ENCODE measurements at places on chromosomes 5 and 9.

- peak; percentile 93 for DNase-seq
Observed at GRCh38 chr9:85077944-85078343, 408.4 kb downstream of the NTRK2 start.

- no peak for DNase-seq
Observed at GRCh38 chr5:142086229-142086628, 22.4 kb upstream of the NDFIP1 start.

DNA sequence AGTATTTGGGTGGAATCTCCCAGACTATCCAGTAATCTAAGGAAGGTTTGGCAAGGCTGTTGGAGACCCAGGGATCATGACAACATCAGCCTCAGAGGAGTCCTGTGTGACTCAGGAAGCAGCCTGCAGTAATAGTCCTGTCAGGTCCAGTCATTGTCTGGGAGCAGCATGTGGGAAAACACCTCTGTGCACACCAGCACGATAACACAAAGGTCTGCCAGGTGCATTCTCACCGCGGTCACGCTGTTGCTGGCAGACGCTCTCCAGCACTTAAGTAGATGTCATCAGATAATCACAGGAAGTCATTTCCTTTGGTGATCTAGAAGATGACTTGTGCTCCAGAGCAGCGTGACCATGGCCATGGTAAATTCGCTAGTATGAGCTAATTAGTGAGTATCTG, 99.2 kb upstream of the IQGAP2 start:
- DNase-seq, result no peak

DNA sequence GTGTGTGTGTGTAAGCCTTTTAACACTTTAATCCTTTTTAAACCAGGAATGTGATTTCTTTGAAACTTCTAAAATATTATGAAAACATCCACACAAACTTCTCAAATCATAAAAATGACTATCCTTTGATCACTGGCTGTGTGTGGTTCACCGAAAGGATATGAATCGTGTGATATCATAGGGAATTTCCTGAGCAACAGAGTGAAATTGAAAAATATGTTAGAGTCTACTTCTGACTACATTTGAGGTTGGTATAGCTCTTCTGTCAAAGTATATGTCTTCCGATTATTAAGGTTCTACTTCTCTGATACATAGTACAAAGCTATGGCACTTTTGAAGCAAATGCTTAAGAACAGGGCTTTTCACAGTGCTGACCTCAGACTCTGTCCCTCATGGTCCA, 40.3 kb downstream of the RGMB start:
- DNase-seq, result no peak

DNA sequence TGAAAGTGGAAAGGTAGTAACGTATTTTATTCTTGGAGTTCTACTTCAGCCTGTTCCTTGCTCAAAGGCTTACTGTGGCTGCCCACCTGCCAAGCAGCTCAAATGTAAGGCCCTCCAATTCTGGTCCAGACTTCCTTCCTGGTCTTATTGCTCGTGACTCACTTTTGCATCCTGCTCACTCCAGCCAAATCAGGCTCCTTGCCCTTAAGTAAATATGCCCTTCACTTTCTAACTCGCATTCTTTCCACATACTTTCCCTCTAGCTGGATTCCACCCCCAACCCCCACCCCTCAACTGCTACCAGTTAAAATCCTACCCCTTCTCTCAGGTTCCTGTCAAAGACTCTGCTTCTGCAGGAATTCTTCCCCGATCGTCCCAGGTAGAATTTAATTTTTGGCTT, 96.6 kb downstream of the GALNT10 start:
- no peak for DNase-seq

DNA sequence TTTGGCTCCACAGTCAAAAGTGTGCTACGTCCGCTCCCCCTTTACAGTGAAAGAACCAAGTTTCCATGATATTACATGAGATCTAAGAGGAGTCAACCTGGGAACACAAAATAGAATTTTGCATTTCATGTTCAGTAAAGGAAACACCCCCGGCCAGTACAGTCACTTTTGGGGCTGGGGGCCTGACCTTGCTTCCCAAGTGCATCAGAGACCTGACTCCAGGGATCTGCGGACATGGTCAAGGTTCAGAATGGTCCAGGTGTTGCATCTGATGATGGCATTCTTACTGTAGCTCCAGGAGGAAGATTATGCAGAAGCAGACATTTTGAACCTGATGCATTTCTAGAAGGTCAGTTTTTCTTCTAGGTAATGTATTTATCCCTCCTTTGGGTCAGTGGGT, 39.8 kb downstream of the AK8 start:
- DNase-seq, result no peak

- DNase-seq, result peak; percentile 5
Observed at GRCh38 chr5:54738118-54738972, 220.8 kb downstream of the SNX18 start.

GRCh38 chr9:123039617-123040219, 6.3 kb downstream of the GPR21 start:
- DNase-seq, result no peak

- peak; percentile 60 for DNase-seq
Observed at GRCh38 chr5:154087260-154087659, 48.5 kb downstream of the MFAP3 start.

DNA sequence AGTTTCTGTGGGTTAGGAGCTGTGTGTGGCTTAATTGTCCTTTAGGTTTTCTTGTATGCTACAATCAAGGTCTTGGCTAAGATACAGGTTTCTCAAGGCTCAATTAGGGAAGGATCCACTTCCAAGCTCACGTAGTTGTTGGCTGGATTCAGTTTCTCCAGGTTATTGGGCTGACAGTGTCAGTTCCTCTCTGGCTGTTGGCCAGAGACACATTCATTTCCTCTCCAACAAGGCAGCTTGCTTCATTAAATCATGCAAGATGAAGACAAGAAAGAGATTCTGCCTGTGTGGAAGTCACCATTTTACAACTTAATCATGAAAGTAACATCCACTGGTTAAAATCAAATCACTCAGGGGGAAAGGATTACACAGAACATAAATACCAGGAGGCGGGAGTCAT, 275.7 kb upstream of the KIF2A start:
- DNase-seq, result no peak

GRCh38 chr5:95760273-95761191, 29.4 kb downstream of the RHOBTB3 start:
- DNase-seq, result peak; percentile 6

GRCh38 chr5:145818604-145819003, 16.5 kb downstream of the PRELID2 start:
- DNase-seq, result peak; percentile 16

DNA sequence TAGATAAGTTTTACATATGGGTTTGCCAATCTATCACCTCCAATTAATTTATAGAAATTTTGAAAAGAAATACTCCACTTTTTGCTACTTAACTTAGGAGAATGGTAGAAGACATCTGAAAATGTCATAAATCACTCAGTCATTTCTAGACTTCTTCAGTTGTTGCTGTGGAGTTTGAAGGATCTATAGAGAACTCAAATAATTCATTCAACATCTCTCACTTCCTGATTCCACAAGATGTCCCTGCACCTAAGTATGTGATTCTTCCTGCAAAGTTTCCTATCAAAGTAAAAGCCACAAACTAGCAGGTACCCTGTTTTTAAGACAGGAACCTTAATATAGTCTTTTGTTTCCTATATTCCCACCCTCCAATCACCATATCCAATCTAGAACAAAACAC, 297.1 kb upstream of the ATP10B start:
- DNase-seq, result no peak

- peak; percentile 95 for DNase-seq
Observed at GRCh38 chr9:107638521-107639310, 149.1 kb upstream of the KLF4 start.

DNA sequence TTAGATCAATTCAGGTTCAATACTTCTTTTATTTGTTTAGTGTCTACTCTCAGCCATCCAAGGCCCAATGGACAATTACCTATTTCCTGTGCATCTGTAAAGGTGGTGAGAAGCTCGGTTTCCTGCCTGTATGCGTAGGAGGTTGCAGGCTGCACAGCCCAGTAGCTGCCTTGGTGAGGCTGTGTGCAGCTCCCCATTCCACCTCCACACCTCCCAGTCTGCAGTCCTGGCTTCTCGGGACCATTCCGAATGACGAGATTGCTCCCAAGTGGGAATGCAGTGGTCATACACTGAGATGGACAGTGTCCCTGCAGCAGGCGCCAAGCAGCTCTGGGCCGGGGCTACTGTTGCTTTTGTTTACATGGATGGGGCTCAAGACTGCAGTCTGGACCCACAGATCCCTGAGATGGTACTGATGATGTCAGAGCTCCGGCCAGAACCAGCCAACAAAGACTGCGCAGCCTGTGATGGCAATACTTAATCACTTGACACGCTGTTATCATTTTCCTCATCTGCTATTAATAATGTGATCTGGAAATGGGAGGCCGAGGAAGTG, 206.1 kb upstream of the IRX1 start:
- DNase-seq, result no peak

DNA sequence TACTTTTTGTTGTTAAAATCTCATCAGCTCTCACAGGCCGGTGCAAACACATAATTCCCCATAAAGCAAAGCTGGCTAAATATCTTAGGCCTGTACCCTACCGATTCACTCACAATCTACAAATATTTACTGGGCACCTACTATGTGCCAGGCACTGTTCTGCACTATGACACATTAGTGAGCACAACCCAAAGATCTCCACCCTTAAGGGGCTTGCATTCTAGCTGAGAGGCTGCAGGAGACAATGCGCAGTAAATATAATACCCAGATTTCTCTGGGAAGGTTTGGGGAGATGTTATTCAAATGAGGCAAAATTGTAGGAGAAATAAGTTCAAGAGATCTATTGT, 53.7 kb downstream of the FNBP1 start:
- no peak for DNase-seq

DNA sequence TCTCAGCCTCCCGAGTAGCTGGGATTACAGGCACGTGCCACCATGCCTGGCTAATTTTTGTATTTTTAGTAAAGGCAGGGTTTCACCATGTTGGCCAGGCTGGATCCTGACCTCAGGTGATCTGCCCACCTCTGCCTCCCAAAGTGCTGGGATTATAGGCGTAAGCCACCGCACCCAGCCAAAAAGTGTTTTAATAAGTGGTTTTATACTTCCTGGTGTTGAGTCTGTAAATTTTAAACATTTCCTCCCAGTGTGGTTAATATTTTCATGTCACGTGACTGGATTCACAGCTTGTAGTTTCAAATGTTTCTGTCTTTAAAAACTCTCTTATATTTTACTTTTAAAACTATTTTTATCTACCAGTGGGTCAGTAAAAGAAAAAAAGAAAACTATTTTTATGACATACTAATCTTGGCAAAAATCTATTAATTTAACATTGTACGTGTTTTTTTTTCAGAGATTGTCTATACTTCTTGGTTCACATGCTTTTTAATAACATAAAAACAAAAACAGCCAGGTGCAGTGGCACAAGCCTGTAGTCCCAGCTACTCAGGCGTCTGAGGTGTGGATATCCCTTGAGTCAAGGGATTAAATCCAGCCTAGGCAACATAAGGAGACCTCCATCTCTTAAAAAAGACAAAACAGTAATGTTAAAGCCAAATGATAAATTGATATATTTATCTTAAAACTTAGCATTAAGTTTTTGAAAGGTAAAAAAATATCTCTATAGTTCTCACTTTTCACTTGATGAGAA, 117.1 kb downstream of the DMXL1 start:
- peak; percentile 35 for DNase-seq

- no peak for DNase-seq
Observed at GRCh38 chr9:127166111-127166510, 43.7 kb upstream of the ANGPTL2 start.

GRCh38 chr5:58317009-58317408, 142.9 kb downstream of the PLK2 start:
- no peak for DNase-seq

GRCh38 chr5:87997662-87998061, 271.0 kb downstream of the TMEM161B start:
- DNase-seq, result no peak

DNA sequence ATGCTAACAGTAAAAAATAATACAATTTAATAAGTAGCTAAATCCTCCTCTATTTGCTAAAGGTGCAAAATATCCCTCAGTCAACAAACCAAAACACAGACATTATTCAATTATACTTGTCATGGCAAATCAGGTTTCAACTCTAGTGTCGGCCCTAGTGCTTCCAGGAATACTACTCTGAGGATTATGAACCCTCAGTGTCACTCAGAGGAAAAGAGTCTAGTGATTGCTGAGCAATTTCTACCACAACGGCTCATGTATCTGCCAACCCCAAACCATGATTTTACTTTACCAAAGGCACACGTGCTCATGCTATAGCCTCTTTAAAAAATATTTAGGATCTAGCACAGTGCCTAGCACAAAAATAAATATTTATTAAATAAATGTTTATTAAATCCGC, 21.0 kb downstream of the RICTOR start:
- DNase-seq, result no peak

DNA sequence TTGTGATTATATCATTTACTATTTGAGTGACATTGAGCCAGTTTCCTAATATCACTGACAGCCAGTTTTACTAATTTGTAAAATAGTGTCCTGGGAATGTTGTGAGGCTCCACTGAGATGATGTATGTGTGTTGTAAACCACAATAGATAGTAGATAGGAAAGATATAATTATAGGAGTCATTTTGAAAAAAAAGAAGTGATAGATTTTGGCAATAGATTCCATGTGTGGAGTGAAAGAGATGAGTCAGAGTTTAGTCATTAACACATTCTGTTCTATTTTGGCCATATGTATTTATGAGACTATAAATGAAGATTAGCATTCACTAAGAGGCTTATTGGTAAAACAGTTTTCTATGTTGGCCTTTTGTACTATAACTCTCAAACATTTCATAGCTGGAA, 388.2 kb downstream of the FAM170A start:
- DNase-seq, result no peak

- DNase-seq, result no peak
Observed at GRCh38 chr5:90307322-90307721, 102.2 kb downstream of the CETN3 start.

GRCh38 chr9:116549061-116549664, 137.9 kb upstream of the TRIM32 start:
- no peak for DNase-seq

DNA sequence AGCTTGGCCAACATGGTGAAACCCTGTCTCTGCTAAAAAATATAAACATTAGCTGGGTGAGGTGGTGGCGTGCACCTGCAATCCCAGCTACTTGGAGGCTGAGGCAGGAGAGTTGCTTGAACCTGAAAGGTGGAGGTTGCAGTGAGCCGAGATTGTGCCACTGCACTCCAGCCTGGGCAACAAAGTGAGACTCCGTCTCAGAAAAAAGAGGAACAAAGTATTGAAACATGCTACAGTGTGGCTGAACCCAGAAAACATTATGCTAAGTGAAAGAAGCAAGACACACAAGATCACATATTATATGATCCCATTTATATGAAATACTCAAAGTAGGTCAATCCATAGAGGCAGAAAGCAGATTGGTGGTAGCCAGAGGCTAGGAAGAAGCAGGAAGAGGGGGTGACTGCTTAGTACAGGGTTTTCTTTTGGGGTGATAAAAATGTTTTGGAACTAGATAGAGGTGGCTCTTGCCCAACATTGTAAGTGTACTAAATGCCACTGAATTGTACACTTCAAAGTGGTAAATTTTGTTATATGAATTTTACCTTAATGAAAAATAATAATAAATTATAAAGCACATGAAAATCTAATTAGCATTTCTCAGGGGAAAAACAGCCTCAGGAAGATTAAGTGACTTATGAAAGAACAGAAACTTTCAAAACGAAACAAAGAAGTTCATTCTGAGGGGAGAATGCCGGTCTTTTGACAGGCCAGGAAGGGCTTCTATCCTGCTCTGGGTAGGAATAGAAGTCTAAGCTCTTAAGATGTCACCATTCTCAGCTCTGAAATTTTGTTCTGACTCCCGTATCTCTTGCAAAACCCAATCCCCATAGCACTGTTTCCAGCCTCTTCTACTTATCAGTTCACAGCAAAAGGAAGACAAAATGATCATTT, 161.1 kb upstream of the TBCA start:
- DNase-seq, result no peak
